Activated CD4-positive, alpha-beta T cell treated with anti-CD3 and anti-CD28 coated beads, Interleukin-2, amount 50 U/mL, for 24 hours (primary cell): ENCODE measurements at places on chromosomes 11 and 22.
A peak's percentile ranks its signal among the peaks of the same experiment; 100 is the strongest.

DNA sequence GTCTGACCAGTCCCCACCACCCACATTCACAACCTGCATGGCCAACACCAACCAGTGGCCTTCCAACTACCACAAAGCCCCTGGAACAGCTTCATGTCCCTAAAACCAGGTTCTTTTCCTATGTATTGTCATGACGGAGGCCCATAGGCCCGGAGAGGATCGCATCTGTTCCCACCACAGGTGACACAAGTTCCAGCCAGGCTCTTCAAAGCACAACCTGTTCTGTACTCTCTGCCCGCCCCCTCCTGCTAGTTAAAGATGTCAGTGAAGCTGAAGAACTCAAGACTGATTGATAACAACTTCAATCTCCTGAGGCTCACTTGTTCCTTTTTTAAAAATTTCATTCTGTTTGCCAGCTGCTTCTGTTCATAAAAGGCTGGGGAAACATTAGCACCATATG lies 121.1 kb upstream of the GUCY1A2 start:
- no peak for DNase-seq

- no peak for DNase-seq
Observed at GRCh38 chr22:47367993-47368945, 605.8 kb downstream of the TBC1D22A start.

GRCh38 chr11:119335655-119336543 lies 1.6 kb downstream of the RNF26 start:
- DNase-seq, result no peak

DNA sequence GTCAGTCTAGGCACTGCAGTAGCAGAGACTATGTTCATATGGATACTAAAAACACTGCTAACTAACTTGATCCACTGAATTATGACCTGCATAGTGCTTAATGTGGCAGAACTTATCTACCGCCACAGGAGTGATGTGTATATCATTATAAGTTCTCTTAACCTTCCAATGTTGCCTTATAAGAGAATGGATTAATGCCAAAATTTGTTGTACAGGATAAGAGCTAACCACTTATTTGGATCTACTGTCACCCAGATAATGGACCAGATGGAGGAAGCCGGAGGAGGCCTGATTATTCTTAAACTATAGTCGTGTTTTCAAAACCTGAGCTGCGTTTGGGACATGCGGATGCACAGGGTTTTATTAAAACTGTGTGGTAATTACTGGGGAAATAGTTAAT lies 1.9 kb upstream of the OR51B4 start:
- DNase-seq, result no peak

DNA sequence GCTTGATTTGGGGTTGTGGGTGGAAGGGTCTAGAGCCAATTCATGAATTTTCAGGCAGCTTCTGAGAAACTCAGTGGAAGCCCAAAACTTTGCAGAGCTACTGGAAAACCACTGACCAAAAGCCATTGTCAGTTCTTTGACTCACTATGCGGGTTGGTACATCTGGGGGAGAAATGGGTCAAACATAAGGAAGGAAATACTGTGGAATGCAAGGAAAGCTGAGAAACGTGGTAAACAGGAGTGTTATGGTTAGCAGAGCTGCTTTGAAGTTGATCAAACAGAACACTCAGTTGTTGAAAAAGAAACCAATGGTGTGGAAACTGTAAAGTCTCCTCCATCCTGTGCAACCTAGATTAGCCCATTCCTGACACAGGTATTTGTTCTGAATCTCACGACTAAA lies 6.3 kb upstream of the ABTB2 start:
- no peak for DNase-seq

DNA sequence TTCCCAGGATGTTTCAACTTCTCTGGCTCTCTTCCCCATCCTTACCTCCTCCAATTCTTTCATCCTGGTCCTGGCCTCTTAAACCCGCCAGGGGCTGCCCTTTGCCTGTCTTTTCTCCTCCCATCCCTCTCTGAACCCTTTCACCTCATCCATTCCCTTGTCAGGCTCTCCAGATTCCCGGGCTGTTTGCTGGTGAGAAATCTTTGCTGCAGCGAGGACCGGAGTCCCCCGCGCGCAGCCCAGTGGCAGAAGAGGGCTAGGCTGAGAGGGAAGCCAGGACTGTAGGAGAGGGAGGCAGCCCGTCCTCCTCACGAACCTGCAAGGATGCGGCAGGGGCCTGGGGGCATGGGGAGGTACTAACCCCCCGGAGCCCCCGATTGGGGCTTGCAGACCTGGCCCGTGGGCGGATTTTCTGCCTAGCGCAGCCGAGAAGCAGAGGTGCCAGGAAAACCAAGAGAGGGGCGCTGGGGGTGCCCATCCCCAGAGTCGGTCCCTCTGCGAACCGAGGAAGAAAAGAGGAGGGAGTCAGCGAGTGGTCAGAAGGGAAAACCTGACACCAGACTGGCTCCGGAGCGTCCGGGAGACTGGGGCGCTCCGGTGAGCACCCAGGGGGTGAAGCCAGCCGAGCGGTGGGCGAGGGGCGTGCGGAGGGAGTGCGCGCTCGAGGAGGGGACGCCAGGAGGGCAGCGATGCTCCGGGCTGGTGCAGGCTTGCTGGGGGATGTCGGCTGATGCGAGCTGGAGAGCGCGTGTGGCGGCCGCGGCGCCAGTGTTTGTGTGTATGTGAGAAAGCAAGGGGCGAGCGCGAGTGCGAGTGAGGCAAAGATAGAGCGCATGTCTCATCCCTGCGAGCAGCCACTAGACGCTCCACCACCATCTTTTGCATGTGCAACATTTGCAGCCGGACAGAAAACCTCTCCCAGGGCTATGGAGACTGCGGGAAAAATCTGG lies at the start of gene GRIA4:
Gene GRIA4 (plus strand): TSS at position 242 of the 950 bp plus-strand sequence. CDS start 925 bp downstream, outside the sequence.
- DNase-seq, result no peak

- no peak for DNase-seq
Observed at GRCh38 chr22:31160328-31160978, 471 bp downstream of the RNF185 start.

DNA sequence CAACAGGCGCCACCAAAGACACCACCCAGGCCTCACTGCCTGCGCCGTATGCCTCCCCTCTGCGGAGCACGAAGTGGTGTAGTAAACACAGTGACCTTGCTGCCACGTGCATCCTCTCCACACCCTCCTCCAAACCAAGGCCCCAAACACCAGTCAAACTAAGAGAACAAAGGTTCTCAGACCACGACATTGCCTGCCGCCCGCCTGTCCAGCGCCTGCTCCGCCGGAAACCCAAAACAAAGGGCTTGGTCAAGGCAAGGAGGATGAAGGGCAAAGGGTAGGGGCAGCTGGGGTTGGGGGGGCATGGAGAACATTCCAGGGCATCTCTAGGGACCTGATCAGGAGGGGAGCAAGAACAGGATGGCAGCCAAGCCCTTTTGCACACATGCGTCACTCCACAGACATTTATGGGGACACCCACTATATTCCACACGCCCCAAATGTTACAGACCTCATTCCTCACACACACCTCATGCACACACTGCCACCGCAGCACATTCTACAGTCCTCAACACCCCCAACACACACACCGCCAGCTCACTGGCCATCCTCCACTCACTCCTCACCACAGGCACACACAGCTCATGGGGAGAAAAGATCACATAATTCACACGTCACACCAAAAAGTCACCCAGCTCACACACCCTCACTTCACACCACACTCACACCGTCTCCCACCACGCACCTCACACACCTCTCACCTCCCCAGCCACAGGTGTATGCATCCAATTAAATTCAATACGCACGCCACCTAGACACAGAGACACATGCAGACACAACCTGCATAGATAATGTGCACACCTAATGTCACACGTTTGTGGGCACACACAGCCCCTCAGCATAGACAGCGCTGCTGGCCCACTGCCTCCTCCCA lies 34.5 kb downstream of the PDE2A start:
- DNase-seq, result no peak

DNA sequence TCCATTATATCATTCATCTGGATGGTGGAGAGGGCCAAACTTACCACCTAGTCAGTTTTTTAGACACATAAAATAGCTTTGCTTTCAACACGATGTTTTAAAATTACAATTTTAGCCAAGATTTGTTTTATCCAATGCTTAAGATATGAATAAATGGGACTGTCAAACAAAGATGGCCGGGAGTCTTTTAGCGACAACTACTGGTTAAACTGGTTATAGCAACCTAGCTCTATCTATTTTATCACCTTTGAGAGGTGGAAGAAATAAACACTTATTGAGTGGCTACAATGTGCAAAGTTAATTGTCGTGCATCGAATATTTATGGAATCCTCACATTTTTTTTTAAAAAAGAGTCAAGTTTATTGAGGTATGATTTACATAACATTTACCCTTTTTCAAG lies 279.8 kb downstream of the MIAT start:
- no peak for DNase-seq

- DNase-seq, result peak; percentile 39
Observed at GRCh38 chr11:129639300-129639699, 176.3 kb upstream of the TMEM45B start.

DNA sequence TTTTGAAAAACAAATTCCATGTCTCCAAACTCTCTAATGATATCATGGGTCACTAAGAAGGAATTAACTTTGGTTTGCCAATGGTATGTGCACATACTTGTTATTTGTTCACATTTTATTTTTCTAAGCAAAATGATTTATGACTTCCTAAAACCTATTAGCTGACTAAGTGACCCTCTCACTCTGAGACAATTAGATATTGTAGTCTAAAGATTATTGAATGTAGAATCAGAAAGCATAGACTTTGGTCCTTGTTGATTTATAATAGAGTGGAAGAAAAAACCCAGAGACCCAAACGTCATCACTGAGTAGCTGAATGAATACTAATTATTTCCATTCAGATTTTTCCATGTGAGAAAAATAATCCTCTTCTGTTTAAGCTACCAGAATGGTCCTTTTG lies 243.5 kb upstream of the ANO3 start:
- no peak for DNase-seq

DNA sequence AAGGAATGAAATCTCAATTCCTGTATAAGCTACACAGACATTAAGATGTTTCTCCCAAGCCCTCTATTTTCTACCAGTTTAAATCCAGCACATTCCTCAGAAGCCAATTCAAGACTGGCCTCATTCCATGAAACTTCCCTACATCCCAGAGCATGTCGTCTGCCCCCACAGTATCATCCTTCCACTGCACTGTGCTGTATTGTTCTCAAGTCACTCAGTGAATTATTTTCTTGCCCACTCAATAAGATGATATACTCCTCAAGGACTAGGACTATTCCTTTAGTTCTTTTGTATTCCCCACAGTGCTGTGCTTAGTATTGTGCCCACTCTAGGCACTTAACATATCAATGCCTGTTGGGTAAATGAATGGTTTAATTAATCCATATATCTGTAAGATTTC lies 203.1 kb upstream of the BLID start:
- DNase-seq, result no peak

- DNase-seq, result no peak
Observed at GRCh38 chr11:19631712-19632498, 80.7 kb upstream of the NAV2 start.

GRCh38 chr11:15769203-15769602 lies 587.1 kb downstream of the SOX6 start:
- no peak for DNase-seq

GRCh38 chr11:86718521-86718920 lies 46.1 kb upstream of the ME3 start:
- DNase-seq, result no peak

GRCh38 chr22:47053726-47054141 lies 291.3 kb downstream of the TBC1D22A start:
- no peak for DNase-seq

GRCh38 chr11:61507962-61508861 lies at the start of gene LRRC10B:
TSS of gene LRRC10B (plus strand) at chr11:61508749. CDS start at chr11:61508999, 250 bp downstream.
- no peak for DNase-seq

DNA sequence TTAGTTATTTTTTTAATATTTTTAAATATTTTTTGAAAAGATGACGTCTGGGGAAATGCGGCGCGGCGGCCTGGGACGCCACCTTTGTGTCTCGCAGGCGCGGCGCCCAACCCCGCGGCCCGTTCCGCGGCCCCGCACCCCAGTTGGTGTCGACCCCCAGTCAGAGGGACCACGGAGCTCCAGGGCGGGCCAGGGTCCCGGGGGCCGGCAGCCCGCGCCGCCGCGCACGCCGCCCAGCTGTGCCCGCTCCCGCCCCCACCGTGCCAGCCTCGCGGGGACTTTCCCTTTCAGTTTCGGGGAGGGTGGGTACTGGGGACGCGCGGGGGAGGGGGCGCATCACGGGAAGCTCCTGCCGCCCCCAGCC lies 1.6 kb downstream of the CCND1 start:
- peak; percentile 29 for DNase-seq

DNA sequence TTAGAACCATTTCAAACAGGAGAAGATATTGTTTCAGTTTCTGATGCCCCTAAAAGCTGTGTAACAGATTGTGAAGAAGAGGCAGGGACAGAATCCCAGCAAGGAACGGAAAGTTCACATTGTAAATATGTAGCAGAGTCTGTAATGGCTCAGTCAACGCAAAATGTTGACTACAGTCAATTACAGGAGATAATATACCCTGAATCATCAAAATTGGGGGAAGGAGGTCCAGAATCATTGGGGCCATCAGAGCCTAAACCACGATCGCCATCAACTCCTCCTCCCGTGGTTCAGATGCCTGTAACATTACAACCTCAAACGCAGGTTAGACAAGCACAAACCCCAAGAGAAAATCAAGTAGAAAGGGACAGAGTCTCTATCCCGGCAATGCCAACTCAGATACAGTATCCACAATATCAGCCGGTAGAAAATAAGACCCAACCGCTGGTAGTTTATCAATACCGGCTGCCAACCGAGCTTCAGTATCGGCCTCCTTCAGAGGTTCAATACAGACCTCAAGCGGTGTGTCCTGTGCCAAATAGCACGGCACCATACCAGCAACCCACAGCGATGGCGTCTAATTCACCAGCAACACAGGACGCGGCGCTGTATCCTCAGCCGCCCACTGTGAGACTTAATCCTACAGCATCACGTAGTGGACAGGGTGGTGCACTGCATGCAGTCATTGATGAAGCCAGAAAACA lies 40.8 kb downstream of the IGLL1 start:
- peak; percentile 43 for DNase-seq

GRCh38 chr11:114058871-114059277 lies 637 bp upstream of the ZBTB16 start:
- DNase-seq, result no peak

GRCh38 chr11:81098471-81098870 lies 1635.2 kb downstream of the FAM181B start:
- no peak for DNase-seq

DNA sequence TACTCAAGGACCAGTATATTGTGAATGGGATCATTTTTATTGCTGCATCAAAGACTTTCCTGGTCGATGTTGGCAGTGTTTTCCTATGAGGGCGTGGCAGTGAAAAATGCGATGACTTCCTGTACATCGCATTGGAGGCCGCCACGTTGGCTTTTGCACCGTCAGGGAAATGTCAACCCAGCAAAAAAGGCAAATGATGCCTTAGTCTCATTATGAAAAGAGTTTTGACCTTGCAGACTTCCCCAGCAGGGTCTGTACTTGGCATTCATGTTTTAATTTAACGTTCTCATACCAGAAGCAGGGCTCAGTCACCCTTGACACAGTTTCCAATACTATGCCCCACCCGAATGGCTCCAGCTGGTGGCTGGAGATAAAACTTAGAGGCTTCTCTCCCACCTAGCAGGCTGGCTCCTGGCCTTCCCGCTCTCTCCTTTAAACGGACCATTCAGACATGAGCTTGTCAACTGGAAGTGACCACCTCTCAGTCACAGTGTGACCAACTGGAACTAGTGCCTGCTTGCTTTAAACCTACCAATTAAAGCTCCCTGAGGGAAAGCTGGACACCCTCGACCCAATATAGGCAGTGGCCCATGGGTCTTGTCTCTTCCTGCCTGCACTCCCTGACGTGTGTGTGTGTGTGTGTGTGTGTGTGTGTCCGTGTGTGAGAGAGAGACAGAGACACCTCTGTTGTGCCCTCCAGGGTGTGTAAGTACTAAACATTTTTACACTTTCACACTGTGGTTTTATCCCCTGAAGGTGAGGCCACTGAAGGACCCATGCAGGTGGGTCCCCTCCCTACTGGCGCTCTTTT lies 8.7 kb upstream of the GDPD5 start:
- no peak for DNase-seq

- no peak for DNase-seq
Observed at GRCh38 chr11:20566591-20567434, 32.6 kb upstream of the SLC6A5 start.
